ENCODE measurements at places on chromosomes 4 and X. TPM values are rescaled to one million over a fixed set of nuclear protein-coding genes. Genes with fewer than 3 reads are reported as not detected.

- H3K27me3 ChIP-seq: no peaks in the 10 kb centered on the region
- no peaks in the 10 kb centered on the region for H3K4me1 ChIP-seq
- H3K4me3 ChIP-seq: no peak overlapping the region
These were observed 29.3 kb downstream of the CRMP1 start for GRCh38 chr4:5863461-5864113.

DNA sequence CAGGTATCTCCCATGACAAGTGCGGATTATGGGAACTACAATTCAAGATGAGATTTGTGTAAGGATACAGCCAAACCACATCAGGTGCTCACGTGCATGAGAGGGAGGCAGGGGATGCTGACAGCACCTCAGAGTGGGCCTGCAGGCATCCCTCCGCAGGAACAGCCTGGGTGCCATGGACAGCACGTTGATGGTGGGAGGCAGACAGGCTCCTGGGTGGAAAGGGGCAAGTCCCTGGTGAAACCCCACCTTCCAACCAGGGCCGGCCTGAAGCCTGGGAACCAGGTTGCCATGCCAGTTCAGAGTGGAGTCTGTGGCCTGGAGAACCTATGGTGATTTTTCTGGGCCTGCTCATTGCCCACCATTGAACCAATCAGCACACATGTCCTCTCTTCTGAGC lies 1469.6 kb downstream of the PCDH7 start:
- DNase-seq: no peak
- H3K4me1 ChIP-seq: no peaks in the 10 kb centered on the region
- no peak overlapping the region for H3K27ac ChIP-seq
- H3K4me3 ChIP-seq: no peak overlapping the region

DNA sequence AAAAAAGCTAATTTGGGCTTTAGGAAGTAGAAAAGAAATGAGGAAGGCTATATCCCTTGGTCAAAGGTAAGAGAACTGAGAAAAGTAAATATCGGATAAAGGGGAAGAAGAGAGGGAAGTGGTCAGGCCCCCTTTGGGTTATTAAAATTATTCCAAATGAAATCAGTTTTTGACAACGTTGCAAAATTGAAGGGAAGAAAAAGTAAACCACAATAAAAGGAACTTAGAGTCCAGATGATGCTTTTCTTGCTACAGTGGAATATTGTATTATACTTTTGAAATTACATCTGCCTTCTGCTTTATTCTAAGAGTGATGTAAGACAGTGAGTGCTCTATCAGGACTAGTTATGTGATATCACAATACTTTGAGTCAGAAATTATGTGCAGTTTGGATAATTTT lies 59.4 kb upstream of the RBPJ start:
- H3K4me3 ChIP-seq: no peak overlapping the region
- H3K27ac ChIP-seq: no peak overlapping the region
- no peaks in the 10 kb centered on the region for H3K27me3 ChIP-seq
- H3K4me1 ChIP-seq: no peaks in the 10 kb centered on the region
- DNase-seq: no peak

The PDLIM3 gene
- 907 TPM for total RNA-seq

The GAGE13 gene
- not detected for total RNA-seq

The DCAF12L2 gene
- total RNA-seq: 1.3 TPM

The ADH1A gene
- total RNA-seq: not detected

All from sigmoid colon (tissue), 7 donors.